ENCODE measurements at places on chromosomes 6 and 20. TPM values are rescaled to one million over a fixed set of nuclear protein-coding genes. Genes with fewer than 3 reads are reported as not detected.
A peak's percentile ranks its signal among the peaks of the same experiment; 100 is the strongest.

- no peak overlapping the region for H3K27ac ChIP-seq
- no peak for DNase-seq
- H3K36me3 ChIP-seq: no peaks in the 10 kb centered on the region
- H3K4me3 ChIP-seq: no peak overlapping the region
- peaks cover 14% of the 10 kb centered on the region for H3K4me1 ChIP-seq
- no peaks in the 10 kb centered on the region for H3K27me3 ChIP-seq
Observed at GRCh38 chr6:6986344-6986743, 121.4 kb upstream of the RREB1 start.

DNA sequence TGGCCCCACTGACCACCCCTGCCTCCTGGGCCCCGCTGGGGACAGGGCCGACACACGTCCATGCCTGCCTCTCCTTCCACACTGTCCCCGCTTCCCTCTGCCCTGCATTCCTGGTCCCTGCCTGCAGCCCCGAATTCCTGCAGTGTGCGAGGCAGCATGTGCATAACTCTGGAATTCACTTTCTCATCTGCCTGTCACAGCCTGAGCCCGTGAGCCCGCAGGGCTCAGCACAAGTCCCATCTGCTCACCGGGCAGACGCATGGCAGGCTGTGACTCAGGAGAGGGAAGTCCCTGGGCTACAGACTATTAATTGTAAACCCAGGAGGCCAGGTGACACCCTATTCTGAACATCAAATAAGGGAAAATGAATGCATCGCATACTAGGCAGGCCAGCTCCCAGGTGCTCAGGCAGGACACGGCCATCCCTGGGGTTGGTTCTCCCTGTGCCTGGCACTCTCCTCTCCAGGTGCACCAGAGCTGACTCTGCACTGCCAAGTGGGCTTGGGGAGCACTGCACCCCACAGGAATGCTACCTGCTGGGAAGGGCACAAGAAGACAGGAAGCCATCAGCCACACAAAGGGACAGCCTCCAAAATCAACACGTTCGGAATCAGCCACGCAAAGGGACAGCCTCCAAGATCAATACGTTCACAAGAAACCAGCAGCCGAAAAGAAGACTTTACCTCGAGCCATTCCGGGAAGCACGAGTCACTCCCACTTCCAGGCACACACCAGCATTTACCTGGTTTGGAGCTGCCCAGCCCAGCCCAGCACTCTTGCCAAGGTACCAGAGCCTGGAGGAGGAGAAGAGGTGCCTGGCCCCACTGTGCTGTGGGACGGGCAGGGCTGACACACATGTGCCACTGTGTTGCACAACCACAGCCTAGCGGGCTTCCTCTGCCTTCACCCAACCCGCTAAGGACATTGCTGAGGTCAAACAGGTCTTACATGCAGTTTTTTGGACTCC lies 65.9 kb downstream of the DLL1 start:
- peaks cover 51% of the 10 kb centered on the region for H3K4me1 ChIP-seq
- DNase-seq: no peak
- H3K27ac ChIP-seq: no peak overlapping the region

- peak overlapping the region; percentile 80 for H3K27ac ChIP-seq
- peak; percentile 86 for DNase-seq
- H3K4me3 ChIP-seq: no peak overlapping the region
- H3K4me1 ChIP-seq: peaks cover 21% of the 10 kb centered on the region
- no peaks in the 10 kb centered on the region for H3K27me3 ChIP-seq
- H3K36me3 ChIP-seq: no peaks in the 10 kb centered on the region
Observed at GRCh38 chr6:164097551-164098398, 683.3 kb downstream of the QKI start.

The GHRH gene
- polyA plus RNA-seq: not detected

DNA sequence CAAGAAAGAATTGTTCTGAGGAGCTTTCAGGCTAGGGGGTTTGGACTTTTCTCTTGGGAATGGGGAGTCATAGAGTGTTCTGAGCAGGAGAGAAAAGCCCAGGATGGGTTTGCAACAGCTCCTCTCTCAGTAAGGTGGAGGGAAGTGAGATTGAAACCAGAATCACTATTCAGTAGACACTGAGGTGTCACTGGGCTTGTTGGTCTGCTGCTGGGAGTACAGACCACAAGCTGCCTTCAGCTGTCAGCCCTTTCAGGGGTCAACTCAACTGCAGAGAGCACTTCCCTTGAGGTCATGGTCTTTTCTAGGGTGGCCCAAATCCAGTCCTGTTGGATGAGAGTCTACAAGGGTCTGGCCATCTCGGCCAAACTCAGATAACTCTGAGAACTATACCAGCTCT lies 12.9 kb upstream of the FOXA2 start:
- H3K4me1 ChIP-seq: no peaks in the 10 kb centered on the region
- H3K4me3 ChIP-seq: no peak overlapping the region
- H3K36me3 ChIP-seq: no peaks in the 10 kb centered on the region

The SDHAF4 gene
- polyA plus RNA-seq: 14.7 TPM

The C20orf141 gene
- not detected for polyA plus RNA-seq

The LRRC73 gene
- polyA plus RNA-seq: 0.15 TPM

GRCh38 chr6:92180090-92180489 lies 1239.3 kb downstream of the EPHA7 start:
- H3K4me1 ChIP-seq: no peaks in the 10 kb centered on the region
- DNase-seq: no peak
- no peaks in the 10 kb centered on the region for H3K36me3 ChIP-seq

DNA sequence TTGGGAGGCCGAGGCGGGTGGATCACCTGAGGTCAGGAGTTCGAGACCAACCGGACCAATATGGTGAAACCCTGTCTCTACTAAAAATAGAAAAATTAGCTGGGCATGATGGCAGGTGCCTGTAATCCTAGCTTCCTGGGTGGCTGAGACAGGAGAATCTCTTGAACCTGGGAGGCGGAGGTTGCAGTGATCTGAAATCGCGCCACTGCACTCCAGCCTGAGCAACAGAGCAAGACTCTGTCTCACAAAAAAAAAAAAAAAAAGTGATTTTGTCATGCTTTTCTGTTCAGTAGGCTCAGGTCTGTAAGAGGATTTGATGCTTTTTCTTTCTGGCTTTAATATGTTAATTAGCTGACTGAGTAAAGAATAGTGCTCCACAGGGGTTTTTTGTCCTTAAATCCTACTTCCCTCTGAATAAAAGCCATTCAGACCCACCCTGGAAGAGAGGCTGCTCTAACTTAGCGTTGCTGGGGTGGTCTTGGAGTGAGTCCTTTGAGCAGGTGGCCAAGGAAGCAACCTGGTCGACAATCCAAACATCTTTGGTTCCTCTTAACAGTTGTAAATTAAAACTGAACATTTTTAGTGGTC lies 19.0 kb downstream of the MCM8 start:
- no peaks in the 10 kb centered on the region for H3K27me3 ChIP-seq
- no peak overlapping the region for H3K27ac ChIP-seq
- H3K4me3 ChIP-seq: no peak overlapping the region
- no peak for DNase-seq
- H3K36me3 ChIP-seq: peaks cover 20% of the 10 kb centered on the region

The LTB gene
- polyA plus RNA-seq: 1.1 TPM

The LCA5 gene
- 4.9 TPM for polyA plus RNA-seq

GRCh38 chr20:35059110-35059509 lies 33.5 kb downstream of the TRPC4AP start:
- H3K27me3 ChIP-seq: no peaks in the 10 kb centered on the region
- no peaks in the 10 kb centered on the region for H3K4me1 ChIP-seq
- no peak overlapping the region for H3K27ac ChIP-seq
- H3K36me3 ChIP-seq: peaks cover 16% of the 10 kb centered on the region
- no peak overlapping the region for H3K4me3 ChIP-seq

GRCh38 chr6:165109011-165109410 lies 200.4 kb downstream of the C6orf118 start:
- no peak for DNase-seq
- H3K27ac ChIP-seq: no peak overlapping the region
- H3K4me3 ChIP-seq: no peak overlapping the region
- no peaks in the 10 kb centered on the region for H3K36me3 ChIP-seq
- H3K4me1 ChIP-seq: no peaks in the 10 kb centered on the region

The HLA-DRA gene
- polyA plus RNA-seq: 26.1 TPM

GRCh38 chr6:105769987-105770386 lies 316.1 kb upstream of the PRDM1 start:
- no peak overlapping the region for H3K4me3 ChIP-seq
- no peaks in the 10 kb centered on the region for H3K27me3 ChIP-seq
- H3K4me1 ChIP-seq: no peaks in the 10 kb centered on the region
- H3K27ac ChIP-seq: no peak overlapping the region

DNA sequence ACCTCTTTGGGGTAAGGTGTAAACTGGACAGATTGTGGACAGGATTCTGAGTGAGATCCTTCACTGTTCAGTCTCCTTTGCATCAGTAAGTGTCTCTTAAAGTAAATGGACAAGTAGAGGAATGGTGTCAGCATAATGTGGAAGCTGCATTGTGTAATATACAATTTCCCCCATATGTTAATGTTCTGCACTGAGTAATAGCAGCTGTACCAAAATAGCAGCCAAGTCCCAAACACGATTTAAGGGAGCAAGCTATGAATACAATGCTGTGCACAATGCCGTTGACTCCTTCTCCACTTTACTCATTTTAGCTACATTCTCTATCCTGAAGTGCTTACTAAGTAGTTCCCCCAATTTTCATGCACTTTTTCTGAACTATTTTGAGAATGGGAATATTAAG lies 21.1 kb upstream of the TRIM26 start:
- no peak overlapping the region for H3K27ac ChIP-seq
- H3K4me3 ChIP-seq: no peak overlapping the region
- H3K4me1 ChIP-seq: no peaks in the 10 kb centered on the region
- H3K27me3 ChIP-seq: no peaks in the 10 kb centered on the region

GRCh38 chr20:25310268-25310920 lies 62.5 kb downstream of the PYGB start:
- peak; percentile 69 for DNase-seq
- H3K36me3 ChIP-seq: peaks cover 11% of the 10 kb centered on the region
- H3K4me1 ChIP-seq: peaks cover 24% of the 10 kb centered on the region
- no peaks in the 10 kb centered on the region for H3K27me3 ChIP-seq
- peak overlapping the region; percentile 77 for H3K27ac ChIP-seq

GRCh38 chr6:80209430-80209829 lies 103.0 kb downstream of the BCKDHB start:
- H3K36me3 ChIP-seq: no peaks in the 10 kb centered on the region
- no peaks in the 10 kb centered on the region for H3K27me3 ChIP-seq
- DNase-seq: no peak

DNA sequence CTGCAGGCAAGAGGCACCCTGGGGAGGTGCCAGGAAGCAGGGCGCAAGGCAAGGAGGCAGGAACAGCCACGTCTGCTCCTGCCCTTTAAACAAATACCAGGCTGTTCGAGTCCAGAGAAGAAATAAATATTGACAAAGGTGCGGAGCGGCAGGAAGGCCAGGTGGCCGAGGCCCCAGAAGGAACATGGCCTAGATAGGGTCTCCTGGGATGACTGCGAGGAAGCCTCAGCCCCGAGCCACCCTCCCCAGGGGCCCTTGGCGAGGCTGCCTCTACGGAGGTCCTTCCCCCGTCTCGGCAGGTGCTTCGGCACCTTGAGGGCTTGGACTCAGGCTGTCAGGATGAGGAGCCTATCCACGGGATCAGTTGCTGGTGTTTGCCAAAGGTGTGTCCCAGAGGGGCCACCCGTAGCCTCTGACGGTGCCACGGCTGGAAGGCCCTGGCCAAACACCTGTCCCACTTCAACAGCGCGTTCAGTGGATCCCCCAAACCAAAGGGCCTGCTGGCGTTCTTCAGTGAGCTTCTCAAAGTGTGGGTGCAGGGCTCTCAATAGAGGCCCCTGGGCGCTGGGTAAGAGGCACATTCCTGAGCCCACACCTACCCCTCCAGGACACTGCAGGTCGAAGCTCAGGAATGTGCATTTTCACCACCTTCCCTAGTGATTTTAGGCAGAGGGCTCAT lies 39.8 kb downstream of the SNX5 start:
- DNase-seq: no peak
- H3K36me3 ChIP-seq: no peaks in the 10 kb centered on the region
- H3K4me3 ChIP-seq: no peak overlapping the region
- H3K4me1 ChIP-seq: peaks cover 43% of the 10 kb centered on the region

DNA sequence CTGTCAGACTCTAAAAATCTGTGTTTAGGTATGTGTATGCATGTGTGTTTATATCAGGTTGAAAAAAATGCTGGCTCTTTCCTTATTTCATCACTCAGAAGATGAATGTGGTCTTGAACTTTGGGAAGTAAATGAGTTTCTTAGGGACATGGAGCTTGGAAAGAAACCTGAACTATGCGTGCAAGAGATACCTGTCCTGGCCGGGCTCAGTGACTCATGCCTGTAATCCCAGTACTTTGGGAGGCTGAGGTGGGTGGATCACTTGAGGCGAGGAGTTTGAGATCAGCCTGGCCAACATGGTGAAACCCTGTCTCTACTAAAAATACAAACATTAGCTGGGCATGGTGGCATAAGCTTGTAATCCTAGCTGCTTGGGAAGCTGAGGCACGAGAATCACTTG lies 4.4 kb upstream of the GLP1R start:
- no peak overlapping the region for H3K27ac ChIP-seq
- H3K36me3 ChIP-seq: no peaks in the 10 kb centered on the region
- H3K4me1 ChIP-seq: peaks cover 4% of the 10 kb centered on the region
- H3K27me3 ChIP-seq: peaks cover 51% of the 10 kb centered on the region

GRCh38 chr6:72974276-72974675 lies 251.0 kb downstream of the KHDC1L start:
- no peaks in the 10 kb centered on the region for H3K36me3 ChIP-seq
- DNase-seq: peak; percentile 14
- no peak overlapping the region for H3K4me3 ChIP-seq
- no peak overlapping the region for H3K27ac ChIP-seq

The DNAH8 gene
- 4.3 TPM for polyA plus RNA-seq

- H3K27me3 ChIP-seq: peaks cover 3% of the 10 kb centered on the region
- H3K27ac ChIP-seq: no peak overlapping the region
- H3K4me3 ChIP-seq: no peak overlapping the region
Observed at GRCh38 chr6:41269716-41270115, 16.8 kb downstream of the TREM1 start.

DNA sequence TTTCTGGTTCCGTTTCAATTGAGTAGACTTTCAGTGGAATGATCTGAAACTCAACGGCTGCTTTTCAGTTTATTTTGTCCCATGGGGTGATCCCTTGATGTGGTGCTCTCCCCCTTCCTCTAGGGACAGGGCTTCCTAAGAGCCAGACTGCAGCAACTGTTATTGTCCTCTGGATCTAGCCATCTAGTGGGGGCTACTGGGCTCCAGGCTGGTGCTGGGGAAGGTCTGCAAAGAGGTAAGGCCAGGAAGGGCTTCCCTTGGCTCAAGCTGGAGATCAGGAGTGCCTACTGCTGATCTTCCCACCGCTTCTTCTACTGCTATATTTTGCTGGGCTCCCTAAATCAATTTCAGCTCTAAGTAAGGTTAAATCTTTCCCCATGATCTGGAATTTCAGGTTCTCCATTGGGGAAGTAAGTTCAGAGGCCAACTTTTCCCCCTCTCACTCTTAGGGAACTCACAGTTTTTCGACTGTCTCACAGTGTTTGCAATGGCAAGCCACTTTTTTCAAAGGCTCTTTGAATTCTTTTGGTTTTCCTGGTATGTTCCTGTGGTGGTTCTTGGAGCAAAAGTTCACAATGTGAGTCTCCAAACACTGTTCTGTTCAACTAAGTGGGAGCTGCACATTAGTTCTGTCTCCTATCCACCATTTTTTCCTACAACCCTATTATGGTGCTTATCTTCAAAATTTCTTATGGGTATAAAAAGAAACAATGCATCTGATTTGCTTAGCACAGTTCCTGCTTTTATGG lies 286.2 kb upstream of the EXOC2 start:
- no peaks in the 10 kb centered on the region for H3K4me1 ChIP-seq
- no peaks in the 10 kb centered on the region for H3K36me3 ChIP-seq
- H3K27ac ChIP-seq: no peak overlapping the region
- no peaks in the 10 kb centered on the region for H3K27me3 ChIP-seq
- no peak for DNase-seq

GRCh38 chr20:40319741-40320516 lies 369.1 kb downstream of the MAFB start:
- DNase-seq: peak; percentile 80
- H3K36me3 ChIP-seq: no peaks in the 10 kb centered on the region
- H3K4me3 ChIP-seq: no peak overlapping the region
- H3K4me1 ChIP-seq: peaks cover 11% of the 10 kb centered on the region
- no peaks in the 10 kb centered on the region for H3K27me3 ChIP-seq
- no peak overlapping the region for H3K27ac ChIP-seq

All from muscle of leg (tissue), 16 donors.